Activated T-cell treated with anti-CD3 and anti-CD28 coated beads, Interleukin-2, amount 50 U/mL, for 72 hours (primary cell): ENCODE measurements at places on chromosomes 7 and 10.

DNA sequence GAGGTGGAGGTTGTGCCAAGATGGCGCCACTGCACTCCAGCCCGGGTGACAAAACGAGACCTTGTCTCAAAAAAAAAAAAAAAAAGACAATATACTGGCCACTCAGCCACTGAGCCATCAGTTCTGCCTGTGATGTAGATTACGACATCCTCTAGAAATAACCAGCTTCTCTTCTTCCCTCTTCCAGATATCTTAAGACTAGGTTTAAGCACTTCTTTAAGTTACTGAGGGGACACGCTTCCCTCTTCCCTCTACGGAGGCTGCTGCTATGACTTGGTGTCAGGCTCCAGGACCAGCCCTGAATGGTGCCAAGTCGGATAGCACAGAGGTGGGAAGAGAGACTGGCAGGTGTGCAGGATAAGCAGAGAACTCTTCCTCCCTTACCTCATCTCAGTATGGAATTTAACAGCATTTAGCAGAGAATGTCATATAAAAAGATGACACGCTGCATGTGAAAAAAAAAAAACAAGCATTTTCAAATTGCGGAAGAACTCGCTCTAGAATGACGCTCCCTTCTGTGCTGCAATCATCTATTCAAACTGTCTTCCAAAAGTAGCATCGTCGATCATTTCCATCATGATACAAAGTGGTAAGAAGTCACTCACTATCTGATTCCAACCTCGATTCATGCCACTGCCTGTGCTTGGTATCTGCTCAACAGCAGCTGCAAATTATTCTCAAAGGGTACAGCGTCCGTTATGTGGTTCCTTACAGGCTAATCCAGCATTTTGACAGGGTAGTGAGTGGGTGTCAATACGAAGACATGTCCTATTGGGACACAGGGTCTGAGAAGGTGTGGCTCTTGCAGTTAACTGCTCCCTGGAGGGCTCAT is 13.8 kb downstream of the DAGLB start:
- no peak overlapping the region for H3K27ac ChIP-seq
- no peaks in the 10 kb centered on the region for H3K27me3 ChIP-seq
- no peak for DNase-seq
- peaks cover 1% of the 10 kb centered on the region for H3K36me3 ChIP-seq
- H3K4me1 ChIP-seq = peaks cover 38% of the 10 kb centered on the region

GRCh38 chr10:11096422-11096821 is 78.8 kb downstream of the CELF2 start:
- peaks cover 19% of the 10 kb centered on the region for H3K4me1 ChIP-seq
- H3K4me3 ChIP-seq = no peak overlapping the region
- DNase-seq = no peak

DNA sequence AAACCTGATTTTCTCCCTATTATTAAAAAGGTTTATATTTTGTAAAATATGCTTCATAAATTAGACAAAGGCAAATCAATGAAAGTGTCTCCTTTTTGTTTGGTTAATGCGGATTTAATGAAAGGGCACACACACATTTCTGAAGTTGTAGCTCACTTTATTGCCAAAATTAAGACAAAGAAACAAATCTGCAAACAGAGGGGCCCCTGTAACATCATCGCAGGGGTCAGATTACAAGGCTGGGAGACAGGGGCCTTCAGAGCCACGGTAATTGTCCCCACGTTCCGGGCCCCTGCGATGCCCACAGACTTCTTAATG is 22.4 kb downstream of the FGFBP3 start:
- H3K27me3 ChIP-seq = peaks cover 27% of the 10 kb centered on the region
- no peaks in the 10 kb centered on the region for H3K36me3 ChIP-seq
- H3K4me1 ChIP-seq = peaks cover 8% of the 10 kb centered on the region

GRCh38 chr10:133264461-133264860 is 12.2 kb downstream of the ADAM8 start:
- H3K36me3 ChIP-seq = peaks cover 3% of the 10 kb centered on the region
- H3K27me3 ChIP-seq = no peaks in the 10 kb centered on the region
- H3K27ac ChIP-seq = no peak overlapping the region
- H3K4me3 ChIP-seq = no peak overlapping the region

DNA sequence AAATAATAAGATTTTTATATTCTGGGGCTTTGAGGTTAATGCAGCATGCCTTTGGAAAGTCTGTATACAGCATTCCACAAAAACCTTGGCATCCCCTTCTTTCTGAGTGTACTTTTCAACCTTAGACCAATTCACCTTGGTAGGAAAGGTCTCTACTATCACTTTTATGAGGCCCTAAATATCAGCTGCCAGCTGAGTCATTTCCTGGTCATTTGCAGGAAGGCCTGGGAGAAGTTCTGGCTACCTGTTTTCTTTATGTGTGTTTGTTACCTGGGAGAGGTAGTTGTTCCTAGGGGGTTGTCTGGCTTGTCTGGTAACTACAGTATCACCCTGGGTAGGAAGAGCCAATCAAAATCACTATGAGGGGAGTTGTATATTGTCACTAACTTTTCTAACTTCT is 4.1 kb downstream of the SPAM1 start:
- no peaks in the 10 kb centered on the region for H3K4me1 ChIP-seq
- peaks cover 22% of the 10 kb centered on the region for H3K27me3 ChIP-seq
- no peaks in the 10 kb centered on the region for H3K36me3 ChIP-seq
- no peak overlapping the region for H3K27ac ChIP-seq
- DNase-seq = no peak

- no peak overlapping the region for H3K4me3 ChIP-seq
- no peaks in the 10 kb centered on the region for H3K4me1 ChIP-seq
- no peaks in the 10 kb centered on the region for H3K27me3 ChIP-seq
- DNase-seq = no peak
- H3K36me3 ChIP-seq = no peaks in the 10 kb centered on the region
Observed at GRCh38 chr7:14868937-14869336, 33.6 kb downstream of the DGKB start.
